ENCODE measurements at places on chromosomes 13 and 19. TPM values are rescaled to one million over a fixed set of nuclear protein-coding genes. Genes with fewer than 3 reads are reported as not detected.

Gene RGL3
- total RNA-seq = 3.0 TPM

Gene LACC1
- 3.1 TPM for total RNA-seq

Gene HSPBP1
- total RNA-seq = 132 TPM

Gene CGB7
- total RNA-seq = 0.53 TPM

Gene N4BP2L2
- total RNA-seq = 21.4 TPM

Gene PEG3
- not detected for total RNA-seq

Gene DCLK1
- 0.96 TPM for total RNA-seq

Gene CGB1
- not detected for total RNA-seq

Gene GPR4
- total RNA-seq = 0.27 TPM

Gene ZNF486
- not detected for total RNA-seq

Gene ZNF560
- not detected for total RNA-seq

Gene C1QTNF9
- not detected for total RNA-seq

Gene NCAN
- total RNA-seq = 0.05 TPM

Gene ZNF135
- total RNA-seq = not detected

Gene C3
- total RNA-seq = 40.6 TPM

Gene ZNF417
- 4.1 TPM for total RNA-seq

Gene PPP1R13L
- total RNA-seq = 39.9 TPM

Gene GJB2
- 0.68 TPM for total RNA-seq

Gene ACTMAP
- total RNA-seq = 19.7 TPM

Gene SHANK1
- 0.17 TPM for total RNA-seq

Gene ZNF548
- 3.3 TPM for total RNA-seq

Gene CYP2A6
- total RNA-seq = not detected

Gene CGB5
- 0.85 TPM for total RNA-seq

Data from A549 treated with Mapracorat at 1 μM for 4 hours (cell line).